ENCODE measurements at places on chromosomes 11 and 22. TPM values are rescaled to one million over a fixed set of nuclear protein-coding genes. Genes with fewer than 3 reads are reported as not detected.

GRCh38 chr11:45553383-45553936, 112.0 kb downstream of the CHST1 start:
- no peak overlapping the region for H3K4me3 ChIP-seq
- DNase-seq: no peak
- H3K4me1 ChIP-seq: no peaks in the 10 kb centered on the region
- H3K36me3 ChIP-seq: no peaks in the 10 kb centered on the region
- no peaks in the 10 kb centered on the region for H3K27me3 ChIP-seq

DNA sequence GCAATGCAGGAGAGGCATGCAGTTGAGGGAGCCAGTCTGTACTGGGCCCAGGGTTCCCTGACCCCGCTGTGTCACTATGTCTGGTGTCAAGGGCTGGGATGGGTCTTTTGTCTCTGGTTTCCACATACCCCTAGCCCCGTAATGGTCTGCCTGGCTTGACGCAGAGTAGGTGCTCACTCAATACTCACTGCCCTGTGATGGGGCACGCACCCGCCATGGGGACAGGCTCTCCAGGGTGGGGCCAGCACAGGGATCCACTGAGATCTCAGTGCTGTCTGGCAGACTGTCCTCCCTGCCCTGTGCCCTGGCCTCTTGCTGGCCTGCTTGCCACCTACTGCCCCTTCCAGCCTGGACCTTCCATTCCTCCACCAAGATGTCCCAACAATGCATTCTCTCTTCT, 101.7 kb upstream of the CD82 start:
- H3K4me3 ChIP-seq: no peak overlapping the region

DNA sequence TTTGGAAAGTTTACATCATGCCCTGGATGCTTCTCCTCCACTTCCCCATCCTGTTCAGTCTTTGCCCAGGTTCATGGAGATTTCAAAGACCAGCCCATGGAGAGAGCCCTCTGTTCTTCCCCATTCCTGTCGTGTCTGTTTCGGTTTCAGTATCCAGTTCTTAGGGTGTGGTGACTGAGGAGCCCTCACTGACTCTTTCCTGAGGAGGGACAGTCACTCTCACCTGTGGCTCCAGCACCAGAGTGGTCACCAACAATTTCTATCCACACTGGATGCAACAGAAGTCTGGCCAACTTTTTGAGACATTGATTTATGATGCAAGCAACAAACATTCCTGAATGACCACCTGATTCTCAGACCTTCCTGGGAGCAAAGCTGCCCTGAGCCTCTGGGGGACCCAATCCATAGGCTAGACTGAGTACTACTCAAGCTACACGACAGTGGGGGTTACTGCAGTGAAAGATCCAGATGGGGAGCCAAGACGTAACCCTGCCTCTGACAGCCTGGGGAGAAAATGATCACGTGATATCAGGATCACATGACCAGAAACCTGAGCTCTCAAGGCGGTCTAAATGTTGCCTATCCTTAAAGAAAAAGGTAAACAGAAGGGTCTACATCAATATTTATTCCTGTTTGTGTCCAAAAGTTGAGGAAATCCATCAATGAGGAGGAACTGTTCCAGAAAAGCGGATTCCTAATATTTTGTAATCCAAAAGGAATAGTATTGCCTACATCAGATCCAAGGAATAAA, 76.2 kb upstream of the VPREB1 start:
- no peaks in the 10 kb centered on the region for H3K4me1 ChIP-seq
- no peaks in the 10 kb centered on the region for H3K27me3 ChIP-seq
- no peaks in the 10 kb centered on the region for H3K36me3 ChIP-seq
- no peak for DNase-seq
- H3K4me3 ChIP-seq: peak overlapping the region; percentile 4

Gene FGF19
- total RNA-seq: not detected

- H3K4me3 ChIP-seq: no peak overlapping the region
- peak; percentile 1 for DNase-seq
- no peak overlapping the region for H3K27ac ChIP-seq
- no peaks in the 10 kb centered on the region for H3K4me1 ChIP-seq
- no peaks in the 10 kb centered on the region for H3K27me3 ChIP-seq
- H3K36me3 ChIP-seq: no peaks in the 10 kb centered on the region
These were observed 29.1 kb upstream of the CACNG2 start for GRCh38 chr22:36732609-36733008.

Gene RCOR2
- 0.16 TPM for total RNA-seq

GRCh38 chr22:33776491-33776890, 143.8 kb downstream of the LARGE1 start:
- H3K4me3 ChIP-seq: no peak overlapping the region
- no peak overlapping the region for H3K27ac ChIP-seq
- DNase-seq: no peak
- H3K4me1 ChIP-seq: no peaks in the 10 kb centered on the region
- H3K36me3 ChIP-seq: no peaks in the 10 kb centered on the region
